ENCODE measurements at places on chromosomes 5 and 9.

DNA sequence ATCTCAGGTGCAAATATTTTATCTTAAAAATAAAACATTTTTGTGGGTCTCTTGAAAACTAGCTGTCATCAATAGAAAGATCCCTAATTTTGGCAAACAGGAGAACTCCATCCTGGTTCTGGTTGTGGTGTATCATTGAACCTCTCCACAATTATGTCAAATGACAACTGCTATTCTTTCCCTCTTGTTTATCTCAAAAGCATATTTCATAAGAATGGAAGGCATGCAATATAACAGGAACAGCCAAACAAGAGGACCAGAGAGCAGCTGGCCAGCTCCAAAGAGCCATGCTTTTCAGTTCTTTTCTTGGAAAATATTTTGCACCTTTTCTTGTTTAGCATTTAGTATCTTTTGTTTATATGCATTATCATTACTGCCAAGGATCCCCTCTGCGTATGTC is 125.4 kb downstream of the ADAMTS6 start:
- no peak for DNase-seq

DNA sequence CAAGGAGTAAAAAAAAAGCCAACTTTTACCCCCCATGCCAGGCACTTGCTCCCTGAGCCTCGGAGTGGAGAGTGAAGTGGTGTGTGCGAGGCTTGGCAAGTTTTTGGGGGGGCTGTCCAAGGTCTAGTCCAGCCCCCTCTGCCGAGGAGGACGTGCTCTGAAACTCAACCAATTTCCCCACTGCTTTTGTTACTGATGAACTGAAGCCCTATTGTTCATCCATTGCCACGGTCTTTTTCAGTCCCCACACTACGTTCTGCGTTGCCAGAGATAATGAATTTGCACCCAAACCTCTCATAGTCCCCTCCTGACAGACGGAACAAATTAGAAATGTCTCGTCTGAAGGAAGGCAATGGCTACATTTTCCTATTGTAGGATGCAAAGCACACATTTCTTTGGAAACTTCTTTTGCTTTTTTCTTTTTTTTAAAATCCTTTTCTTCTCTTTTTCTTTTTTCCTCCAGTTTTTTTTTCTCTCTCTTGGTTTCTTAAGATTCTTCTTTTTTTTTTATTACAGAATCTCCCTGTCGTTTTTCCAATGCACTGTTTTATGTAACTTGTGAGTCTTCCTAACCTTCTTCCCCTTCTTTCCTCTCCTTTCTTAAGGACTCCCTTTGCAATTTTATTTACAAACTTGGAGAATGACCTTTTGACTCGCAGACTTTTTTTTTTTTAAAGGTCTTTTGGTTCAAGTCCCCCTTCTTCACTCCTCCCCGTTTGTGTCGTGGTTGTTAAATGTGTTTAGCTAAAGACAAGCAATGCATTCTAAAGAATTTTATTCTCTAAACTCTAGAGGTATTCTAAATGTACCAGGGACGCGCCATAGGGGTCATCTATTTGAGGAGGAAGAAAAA is 209.5 kb downstream of the MEF2C start:
- DNase-seq = no peak

DNA sequence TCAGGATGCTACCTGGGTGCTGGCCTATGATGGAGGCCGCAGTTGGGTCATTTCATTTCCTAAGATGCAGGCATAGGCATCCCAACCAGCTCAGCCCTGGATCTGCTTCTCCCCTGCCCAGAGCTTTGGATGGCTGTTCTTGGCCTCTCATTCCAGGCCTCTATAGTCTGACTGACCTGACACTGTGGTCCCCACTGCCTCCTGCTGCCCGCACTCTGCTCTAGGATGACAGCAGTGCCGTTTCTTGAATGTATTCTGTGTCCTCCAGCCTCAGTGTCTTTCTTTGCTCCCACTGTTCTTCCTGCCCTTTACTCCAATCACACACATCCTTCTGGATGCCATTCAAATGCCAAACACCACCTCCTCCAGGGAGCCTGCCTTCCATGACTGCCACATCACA is 235.7 kb downstream of the HSPA4 start:
- no peak for DNase-seq

GRCh38 chr9:34983209-34983608 is 6.3 kb upstream of the DNAJB5 start:
- DNase-seq = no peak

DNA sequence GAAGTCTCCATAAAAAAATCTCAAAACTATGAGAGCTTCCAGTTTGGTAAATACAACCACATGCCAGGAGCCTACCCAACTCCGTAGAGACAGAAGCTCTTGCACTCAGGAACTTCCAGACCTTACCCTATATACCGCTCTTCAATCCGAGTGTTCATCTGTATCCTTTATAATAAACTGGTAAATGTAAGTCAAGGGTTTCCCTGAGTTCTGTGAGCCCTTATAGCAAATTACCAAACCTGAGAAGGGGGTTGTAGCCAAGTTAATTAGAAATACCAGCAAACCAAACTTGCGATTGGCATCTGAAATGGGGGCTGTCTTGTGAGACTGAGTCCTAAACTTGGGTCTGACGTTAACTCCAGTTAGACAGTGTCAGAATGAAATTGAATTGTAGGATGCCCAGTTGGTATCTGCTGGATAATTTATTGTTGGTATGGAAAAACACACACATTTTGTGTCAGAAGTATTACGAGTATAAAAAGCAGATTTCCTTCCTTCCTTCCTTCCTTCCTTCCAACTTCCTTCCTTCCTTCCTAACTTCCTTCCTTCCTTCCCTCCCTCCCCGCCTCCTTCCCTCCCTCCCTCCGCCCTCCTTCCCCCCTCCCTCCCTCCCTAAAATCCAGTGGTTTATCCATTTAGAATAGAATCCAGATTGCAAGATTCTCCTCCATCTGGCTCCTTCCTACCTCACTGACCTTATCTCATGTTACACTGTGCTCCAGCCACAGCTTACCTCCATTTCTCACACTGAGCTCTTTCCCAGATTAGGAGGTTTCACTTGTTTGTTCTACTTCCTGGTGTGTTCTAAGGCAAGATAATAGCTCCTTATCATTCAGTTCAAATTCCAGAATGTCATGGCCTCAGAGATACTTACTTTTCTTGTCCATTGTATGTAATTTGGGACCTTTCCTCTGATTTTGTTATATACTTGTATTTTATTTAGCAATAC is 196.7 kb downstream of the WDR70 start:
- no peak for DNase-seq

GRCh38 chr9:99819856-99820684 is 1.6 kb upstream of the NR4A3 start:
- DNase-seq = peak; percentile 90

GRCh38 chr9:122382901-122383850 is 12.4 kb downstream of the PTGS1 start:
- DNase-seq = no peak
